ENCODE measurements at places on chromosomes 13 and 19.

DNA sequence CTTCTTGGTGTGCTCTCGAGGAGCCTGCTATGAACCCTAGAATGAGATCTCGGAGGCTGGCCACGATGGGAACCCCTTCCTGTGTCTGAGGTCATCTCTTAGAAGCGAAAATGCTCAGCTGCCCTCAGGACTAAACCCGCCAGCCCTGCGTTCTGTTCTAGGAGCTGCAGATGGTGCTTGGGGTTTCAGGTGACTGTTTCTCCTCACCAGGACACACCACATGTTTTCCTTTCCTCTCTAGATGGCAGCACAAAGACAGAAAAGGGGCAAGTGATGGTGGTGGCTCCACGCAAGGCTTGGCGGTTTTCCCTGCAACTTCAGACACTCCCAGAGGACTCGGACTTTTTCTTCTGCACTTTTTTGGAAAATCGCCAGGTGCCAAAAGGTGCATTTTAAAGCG lies 60.1 kb downstream of the RNASEH2B start:
- no peak for DNase-seq

- no peak for DNase-seq
These were observed 290.7 kb downstream of the SPRY2 start for GRCh38 chr13:80050252-80050651.

- DNase-seq = no peak
These were observed 39.4 kb downstream of the ZNF136 start for GRCh38 chr19:12202250-12202649.

GRCh38 chr13:33169273-33169980 lies 116.1 kb downstream of the STARD13 start:
- DNase-seq = peak; percentile 32

GRCh38 chr13:22629374-22629773 lies 551.4 kb upstream of the SGCG start:
- no peak for DNase-seq

DNA sequence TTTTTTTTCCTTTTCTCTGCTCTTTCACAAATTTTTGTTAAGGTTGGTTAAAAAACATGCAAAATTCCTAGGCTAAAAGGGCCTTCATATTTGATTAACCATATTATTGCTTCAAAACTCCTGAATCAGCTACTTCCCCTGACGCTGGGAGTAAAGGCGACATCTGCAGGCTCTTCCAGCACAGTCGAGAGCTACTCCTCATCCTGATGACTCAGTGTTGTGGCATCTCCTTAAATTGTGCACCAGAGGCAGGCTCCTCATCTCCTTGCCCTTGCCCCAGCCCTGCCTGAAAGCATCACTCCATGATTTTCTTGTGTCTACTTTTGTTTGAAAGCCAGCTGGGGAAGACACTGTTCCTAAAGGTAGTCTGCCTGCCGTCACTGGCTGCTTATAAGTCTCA lies 24.5 kb upstream of the SOX1 start:
- no peak for DNase-seq

DNA sequence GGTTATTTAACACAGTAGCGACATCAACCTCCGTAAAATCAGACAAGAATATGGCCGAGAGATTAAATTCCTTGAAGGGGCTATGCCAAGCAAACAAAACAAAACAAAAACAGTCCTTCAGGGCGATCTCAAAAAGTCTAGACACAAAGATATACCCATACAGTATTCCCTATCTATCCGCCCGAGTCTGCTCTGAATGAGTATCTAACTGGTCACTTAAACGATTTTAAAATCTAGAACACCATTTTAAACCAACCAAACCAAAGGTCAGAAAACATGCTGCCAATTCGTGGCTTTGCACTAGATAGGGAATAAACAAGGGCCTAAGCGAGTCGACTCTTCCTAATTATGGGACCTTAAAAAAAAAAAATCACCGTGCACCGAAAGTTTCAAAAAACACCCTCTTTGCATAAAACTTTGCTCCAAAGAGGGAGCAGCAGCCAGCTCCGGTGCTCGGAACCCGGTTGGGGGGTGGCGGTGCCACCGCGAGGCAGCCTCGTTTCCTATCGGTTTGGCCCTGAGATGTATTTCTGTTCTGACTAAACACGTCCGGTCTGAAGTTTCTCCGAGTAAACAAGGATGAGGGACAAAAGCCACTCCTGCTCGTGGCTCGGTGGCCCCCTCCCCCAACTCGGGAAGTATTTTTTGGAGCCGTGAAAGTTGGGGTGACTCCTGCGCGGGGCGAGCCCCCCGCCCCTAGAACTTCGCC lies 1.8 kb downstream of the HMGB1 start:
- DNase-seq = peak; percentile 49

GRCh38 chr13:20570517-20570916 lies 3.6 kb downstream of the IFT88 start:
- no peak for DNase-seq

- no peak for DNase-seq
These were observed 4.3 kb downstream of the YJEFN3 start for GRCh38 chr19:19532806-19533701.

DNA sequence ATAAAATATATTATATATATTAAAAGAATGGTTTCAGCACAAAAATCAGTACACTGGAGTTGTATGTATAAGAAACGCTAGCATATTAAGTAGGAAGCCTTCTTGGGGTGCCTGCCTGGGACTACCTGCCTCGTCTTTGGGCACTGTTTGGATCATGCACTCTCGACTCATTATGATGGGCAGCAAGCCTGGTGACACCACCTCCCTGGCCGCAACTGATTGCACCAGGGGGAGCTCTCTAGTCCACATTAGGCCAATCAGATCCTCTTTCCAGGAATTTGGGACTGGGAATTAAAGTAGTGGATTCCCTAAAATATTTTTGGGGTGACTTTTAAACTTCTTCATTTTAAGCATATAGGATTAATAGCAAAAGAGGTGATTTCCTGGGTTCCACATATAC lies 56.0 kb upstream of the RGCC start:
- no peak for DNase-seq

DNA sequence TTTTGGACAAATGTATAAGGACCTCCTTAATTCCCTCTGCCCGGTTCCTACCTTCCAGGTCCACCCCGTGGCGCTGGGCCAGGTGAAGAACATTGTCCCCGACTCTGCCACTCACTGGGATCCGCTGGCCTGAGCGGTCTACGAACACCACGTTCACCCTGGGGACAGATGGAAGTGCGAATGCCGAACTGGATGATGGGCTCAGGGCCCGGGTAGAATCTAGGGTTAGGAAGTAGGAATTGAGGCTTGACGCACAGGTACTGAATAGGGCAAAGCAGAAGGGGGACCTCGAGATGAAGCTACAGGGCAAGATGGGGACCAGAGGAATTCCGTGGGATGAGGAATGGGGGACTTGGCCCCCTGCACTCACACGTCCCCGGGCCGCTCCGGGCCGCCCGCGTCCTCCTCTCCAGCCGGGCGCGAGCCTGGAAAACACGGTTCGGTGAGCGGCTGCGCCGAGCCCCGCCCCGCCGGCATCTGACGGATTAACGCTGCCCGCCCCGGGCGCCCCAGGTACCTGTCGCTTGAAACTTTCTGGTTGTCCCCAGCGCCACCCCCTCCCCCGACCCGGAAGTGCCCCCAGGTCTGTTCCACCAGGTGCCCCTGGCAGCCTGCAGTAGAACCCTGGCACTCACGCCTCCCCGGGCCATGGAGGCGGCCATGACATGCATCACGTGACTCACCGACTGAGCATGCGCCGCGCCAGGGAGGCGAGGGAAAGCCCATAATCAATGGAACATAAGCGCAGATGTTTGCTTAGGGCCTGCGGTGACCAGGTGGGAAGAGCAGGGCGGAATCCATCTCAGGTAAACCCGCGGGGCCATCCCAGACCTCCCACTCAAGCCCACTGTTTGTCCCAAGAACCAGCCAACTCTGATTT lies at the start of gene FDX2:
TSS of gene FDX2 (minus strand) at position 681 of the 880 bp plus-strand sequence. CDS start at position 662, 19 bp downstream.
- DNase-seq = peak; percentile 96

- no peak for DNase-seq
These were observed 467 bp upstream of the CLN5 start for GRCh38 chr13:76991432-76991795.

Data from AG08396 (cell line).